ENCODE measurements at places on chromosomes 4 and X.

GRCh38 chrX:71534773-71535544, 2.1 kb downstream of the OGT start:
- DNase-seq, result no peak

- peak; percentile 79 for DNase-seq
Measured at GRCh38 chrX:11770320-11770719, 12.3 kb downstream of the MSL3 start.

- no peak for DNase-seq
Measured at GRCh38 chrX:100048156-100048555, 361.9 kb downstream of the PCDH19 start.

DNA sequence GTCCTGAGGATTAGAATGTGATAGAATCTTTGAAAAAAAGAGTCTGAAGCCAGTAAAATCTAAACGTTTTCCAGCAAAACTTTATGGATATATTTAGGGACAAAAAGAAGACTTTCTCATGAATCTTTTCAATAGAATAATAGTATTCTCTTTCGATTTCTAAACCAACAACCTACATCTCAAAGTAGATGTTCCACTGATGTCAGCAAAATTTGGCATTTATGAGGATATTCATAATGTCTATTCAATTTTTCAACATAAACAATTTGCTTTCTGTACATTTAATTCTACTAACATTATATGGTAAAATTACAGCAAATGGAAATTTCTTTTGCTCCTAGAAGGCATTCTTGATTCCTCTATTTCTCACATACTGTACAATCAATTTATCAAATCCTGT, 886.5 kb downstream of the CENPC start:
- no peak for DNase-seq

GRCh38 chr4:146214238-146214637, at the start of gene REELD1:
Gene REELD1, plus strand, starts transcription at chr4:146214538. Its CDS starts 2,415 bp downstream, at chr4:146216953.
- no peak for DNase-seq

- DNase-seq, result no peak
Measured at GRCh38 chr4:48491514-48492176, 1.6 kb downstream of the ZAR1 start.

DNA sequence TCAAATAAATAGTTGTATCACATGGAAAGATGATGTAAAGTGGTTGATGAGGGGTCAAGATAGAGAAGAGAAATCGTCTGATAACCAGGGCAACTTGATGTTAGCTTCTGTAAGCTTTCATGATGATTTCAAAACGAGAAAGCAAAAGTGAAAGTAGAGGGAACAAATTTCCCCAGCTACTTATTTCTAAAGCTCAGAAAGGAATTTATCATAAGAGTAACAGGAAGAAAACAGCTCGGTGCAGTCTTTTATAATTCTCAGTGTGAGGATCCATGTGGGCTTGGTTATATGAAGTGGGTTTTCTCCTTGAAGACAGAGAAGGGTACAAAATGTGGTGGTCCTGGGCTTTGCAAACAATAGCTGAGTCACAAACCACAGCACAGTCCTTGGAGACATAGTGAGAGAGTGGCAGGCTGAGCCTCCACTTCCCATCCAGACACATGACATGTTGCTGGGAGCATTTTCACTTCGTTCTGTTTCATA, 32.1 kb upstream of the GLRA2 start:
- DNase-seq, result peak; percentile 13

- DNase-seq, result no peak
Measured at GRCh38 chr4:158169506-158169905, 3.3 kb downstream of the GASK1B start.

DNA sequence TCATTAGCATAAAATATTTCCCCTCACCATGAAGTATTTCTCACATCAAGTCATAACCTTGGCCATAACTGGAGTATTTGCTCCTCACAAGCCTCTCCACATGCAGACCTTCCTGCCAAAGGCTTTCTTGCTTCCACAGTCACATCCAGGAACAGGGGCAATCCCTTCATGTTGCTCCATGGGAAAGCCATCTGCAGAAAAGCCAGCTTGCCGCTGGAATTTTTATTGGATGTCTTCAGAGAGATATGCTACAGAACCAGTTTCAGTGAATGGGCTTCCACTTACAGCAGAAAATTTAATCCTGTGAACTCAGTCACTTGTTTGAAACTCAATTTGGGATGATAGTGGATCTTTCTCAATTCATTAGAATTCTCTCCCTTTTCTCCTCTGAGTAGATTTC, 3.2 kb upstream of the CDKN2AIP start:
- DNase-seq, result no peak

- DNase-seq, result peak; percentile 55
Measured at GRCh38 chrX:4805502-4805901, 1092.1 kb upstream of the PRKX start.

- DNase-seq, result no peak
Measured at GRCh38 chrX:132257116-132257515, 37.9 kb upstream of the RAP2C start.

GRCh38 chr4:48065587-48066052, 49.0 kb downstream of the NIPAL1 start:
- no peak for DNase-seq

DNA sequence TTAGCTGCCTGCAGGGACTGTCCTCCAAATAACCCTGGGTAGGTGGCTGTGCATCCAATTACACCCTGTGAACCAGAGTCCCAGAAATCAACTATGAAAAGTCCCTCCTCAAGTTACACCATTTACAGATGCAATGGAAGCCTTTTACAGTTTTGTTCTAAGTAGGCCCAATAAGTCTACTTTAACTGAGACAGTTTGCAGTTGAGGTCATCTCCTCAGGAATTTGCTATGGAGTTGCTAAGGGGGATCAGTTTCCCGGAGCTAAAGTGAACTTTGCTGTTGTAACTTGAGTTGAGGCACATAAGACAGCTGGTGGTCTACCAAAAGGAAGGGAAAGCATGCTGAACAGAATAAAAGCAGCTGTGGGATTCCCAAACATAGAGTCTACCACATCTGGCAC, 121.6 kb upstream of the STK26 start:
- DNase-seq, result no peak

DNA sequence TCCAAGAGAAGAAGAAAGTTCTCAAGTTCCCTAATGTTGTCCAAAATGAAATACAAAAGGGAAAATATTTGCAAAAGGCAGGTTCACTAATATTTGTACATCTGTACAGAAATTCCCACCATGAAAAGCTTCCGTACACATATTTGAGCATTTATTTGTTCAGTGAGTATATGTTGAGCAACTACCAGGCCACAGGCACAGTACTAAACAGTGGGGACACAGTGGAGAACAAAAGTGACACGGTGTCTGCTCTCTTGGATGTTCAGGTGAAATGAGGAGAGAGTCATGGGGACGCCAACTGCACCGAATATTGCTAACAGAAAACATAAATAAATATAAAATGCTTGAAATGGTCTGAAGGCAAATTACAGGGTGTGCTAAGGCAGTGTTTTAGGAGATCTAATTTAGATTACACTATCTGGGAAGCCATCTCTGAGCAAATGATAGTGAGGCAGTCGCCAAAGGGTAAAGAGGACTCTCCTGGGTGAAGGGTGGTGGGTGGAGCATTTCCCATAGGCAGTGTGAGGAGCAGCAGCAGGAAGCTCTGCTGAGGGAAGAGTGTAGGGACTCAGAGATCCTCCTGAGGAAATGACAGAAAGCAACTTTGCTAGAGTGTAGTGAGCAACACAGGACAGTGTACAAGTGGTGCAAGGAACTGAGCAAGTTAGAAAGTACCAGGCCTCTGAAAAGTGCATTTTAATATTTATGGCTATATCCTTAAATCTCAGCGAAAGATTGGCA, 375.2 kb downstream of the GALNTL6 start:
- DNase-seq, result no peak

GRCh38 chr4:187172340-187172761, 448.7 kb upstream of the FAT1 start:
- DNase-seq, result no peak

GRCh38 chr4:10965196-10965595, 280.6 kb upstream of the CLNK start:
- DNase-seq, result no peak

- DNase-seq, result no peak
Measured at GRCh38 chr4:40916218-40916555, 166.4 kb downstream of the NSUN7 start.

GRCh38 chr4:52676536-52676935, 17.4 kb upstream of the USP46 start:
- no peak for DNase-seq

DNA sequence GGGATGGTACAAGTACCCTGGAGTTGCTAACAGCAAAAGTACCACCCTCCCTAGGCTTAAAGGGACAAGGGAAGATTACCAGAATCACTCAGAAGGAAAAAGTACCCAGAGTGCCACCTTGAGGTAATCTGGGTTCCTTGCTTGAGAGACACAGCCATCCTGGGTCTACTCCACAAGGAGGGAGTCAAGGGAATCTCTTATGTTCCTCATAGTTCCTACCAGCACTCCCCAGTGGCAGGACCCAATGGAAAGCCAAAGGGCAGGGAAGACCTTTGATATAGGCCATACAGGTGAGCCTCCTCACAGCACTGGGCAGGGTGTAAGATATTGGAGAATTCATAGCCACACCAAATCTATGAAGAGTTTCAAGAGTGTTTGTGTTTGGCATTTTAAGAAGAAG, 5.7 kb downstream of the IL2 start:
- DNase-seq, result peak; percentile 39

GRCh38 chr4:173252024-173252935, 81.9 kb downstream of the HMGB2 start:
- peak; percentile 81 for DNase-seq

DNA sequence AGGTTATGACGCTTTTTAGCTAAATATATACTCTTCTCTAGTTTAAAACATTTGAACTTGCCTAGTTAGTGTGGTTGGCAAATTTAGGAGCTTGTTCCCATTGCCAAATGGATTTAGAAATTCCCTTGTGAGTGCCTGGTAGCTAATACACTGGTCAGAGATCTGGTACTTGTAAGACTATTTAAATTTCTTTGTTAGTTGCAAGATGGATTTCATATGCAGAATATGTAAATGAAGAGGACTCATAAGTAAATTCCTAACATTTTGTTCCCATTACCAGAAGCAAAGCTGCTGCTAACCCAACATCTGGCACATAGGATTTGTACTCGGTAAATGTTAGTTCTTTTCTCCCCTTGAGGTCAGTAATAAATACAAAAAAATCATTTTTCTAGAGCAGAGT, 56.0 kb upstream of the PGK1 start:
- DNase-seq, result no peak

DNA sequence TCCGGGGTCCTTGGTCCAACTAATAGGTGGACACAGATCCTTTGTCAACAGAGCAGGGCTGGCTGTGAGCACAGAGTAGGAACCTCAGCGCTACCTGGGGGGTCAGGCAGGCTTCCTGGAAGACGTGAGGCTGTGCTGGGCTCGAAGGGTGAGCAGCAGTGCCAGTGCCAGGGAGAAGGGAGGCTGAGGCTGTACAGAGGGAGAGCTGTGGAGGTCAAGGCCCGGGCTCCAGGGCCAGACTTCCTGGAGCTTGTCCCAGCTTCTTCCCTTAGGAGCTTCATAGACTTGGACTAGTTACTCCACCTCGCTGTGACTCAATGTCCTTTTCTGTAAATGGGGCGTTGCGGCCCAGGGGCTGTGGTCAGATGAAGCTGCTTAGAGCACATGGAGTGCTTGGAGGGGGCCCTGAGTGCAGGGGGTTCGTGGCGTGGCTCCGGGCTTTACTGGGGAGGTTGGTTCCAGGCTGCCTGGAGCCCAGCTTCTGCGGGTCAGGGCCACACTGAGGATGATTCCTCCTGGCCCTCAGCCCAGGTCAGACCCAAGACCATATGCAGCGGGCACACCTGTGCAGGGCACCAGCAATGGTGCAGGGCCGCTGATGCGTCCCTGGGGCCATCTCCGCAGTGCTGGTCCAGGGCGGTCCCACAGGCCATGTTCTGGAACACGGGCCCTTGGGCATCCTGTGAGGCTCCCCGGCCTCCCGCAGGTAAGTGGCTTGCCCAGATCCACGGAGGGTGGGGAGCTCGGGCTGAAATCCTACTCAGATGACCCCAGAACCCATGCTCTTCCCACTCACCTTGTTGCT, 98.1 kb downstream of the DCTD start:
- DNase-seq, result no peak

DNA sequence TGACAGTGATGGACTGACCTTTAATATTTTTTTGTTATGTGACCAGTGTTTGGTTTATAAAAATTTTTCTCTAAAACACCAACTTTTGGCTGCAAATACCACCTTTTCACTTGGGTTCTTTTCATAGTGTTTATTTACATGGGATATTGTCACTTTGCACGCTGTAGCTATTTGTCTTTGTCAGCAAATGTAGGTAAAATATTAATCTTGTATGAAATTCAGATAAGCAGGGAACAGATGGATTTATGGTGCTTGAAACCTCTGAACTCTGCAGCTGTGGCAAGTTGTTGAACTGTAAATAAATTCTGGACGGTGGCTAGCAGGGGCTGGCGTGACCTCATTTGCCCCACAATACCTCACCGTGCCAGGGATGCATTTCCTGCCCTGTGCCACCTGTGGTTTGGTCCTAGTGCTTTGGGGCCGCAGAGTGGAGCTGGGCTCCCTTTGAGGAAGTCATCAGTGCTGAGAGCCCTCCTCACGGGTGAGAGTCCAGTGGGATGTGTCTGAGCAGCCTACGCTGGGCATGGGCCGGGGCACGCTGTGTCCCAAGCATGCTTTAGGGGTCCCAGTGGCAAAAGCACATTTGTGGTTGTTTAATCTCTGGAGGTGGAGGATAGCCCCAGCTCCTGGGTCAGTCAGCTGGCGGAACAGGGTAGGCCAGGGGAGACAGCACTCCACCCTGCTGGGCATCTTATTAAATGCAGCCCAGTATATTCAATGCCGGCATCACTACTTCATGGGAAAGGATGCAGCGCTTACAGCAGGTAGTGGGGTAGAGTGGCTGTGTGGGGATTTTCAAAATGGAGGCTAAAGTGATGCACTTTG, 108.6 kb downstream of the TBL1X start:
- DNase-seq, result peak; percentile 4

DNA sequence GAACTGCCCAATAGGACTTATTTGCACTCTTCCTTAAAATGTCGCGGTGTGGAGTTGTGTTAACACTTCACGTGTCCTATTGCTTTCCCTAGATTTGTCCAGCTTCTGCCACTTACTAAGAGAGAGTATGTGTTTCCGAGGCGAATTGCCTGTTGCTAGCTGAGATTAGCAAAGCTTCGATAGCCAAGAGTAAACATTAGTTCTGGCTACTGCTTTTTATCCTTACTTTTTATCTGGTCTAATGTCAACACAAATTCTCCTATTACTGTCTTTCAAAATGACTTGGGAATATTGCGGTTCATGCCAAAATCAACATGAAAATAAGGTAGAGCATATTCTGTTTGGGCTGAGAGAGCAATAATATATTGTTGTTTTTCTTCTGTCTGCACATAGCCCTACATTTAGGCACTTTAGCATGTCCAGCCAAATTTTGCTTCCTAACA, 90.4 kb upstream of the VEGFC start:
- no peak for DNase-seq

- DNase-seq, result peak; percentile 62
Measured at GRCh38 chr4:140252141-140252741, 98.3 kb upstream of the MAML3 start.

GRCh38 chrX:86935988-86936387, 581.6 kb upstream of the KLHL4 start:
- DNase-seq, result no peak

DNA sequence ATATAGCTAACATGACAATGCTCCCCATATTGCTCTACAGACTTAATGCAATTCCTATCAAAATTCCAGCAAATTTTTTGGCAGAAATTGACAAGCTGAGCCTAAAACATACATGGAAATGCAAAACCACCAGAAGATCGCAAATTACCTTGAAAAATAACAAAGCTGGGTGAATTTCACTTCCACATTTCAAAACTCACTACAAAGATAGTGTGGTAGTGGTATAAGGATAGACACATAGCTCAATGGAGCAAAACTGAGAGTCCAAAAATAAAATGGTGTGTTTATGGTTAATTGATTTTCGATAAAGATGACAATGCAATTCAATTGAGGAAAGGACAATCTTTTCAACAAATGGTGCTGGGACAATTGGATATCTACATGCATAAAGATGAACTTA, 65.8 kb downstream of the SLC9A7 start:
- no peak for DNase-seq

Measured in hematopoietic multipotent progenitor cell treated with erythropoietin and hydrocortisone succinate and interleukin-3 and kit ligand, for 6 days (in vitro differentiated cells).